Pericardium fibroblast (primary cell): ENCODE measurements at places on chromosomes 6 and 20. TPM values are rescaled to one million over a fixed set of nuclear protein-coding genes. Genes with fewer than 3 reads are reported as not detected.

HLA-DOB gene
- total RNA-seq: 2.2 TPM in 1 of 2 replicates, not detected in the other

KCNG1 gene
- total RNA-seq: 18.7 and 28.1 TPM in 2 replicates

FILIP1 gene
- total RNA-seq: 0.43 and 2.0 TPM in 2 replicates

MARCKS gene
- total RNA-seq: 161 and 169 TPM in 2 replicates

LAMP5 gene
- total RNA-seq: not detected in 2 replicates

CRIP3 gene
- 0.34 and 0.47 TPM in 2 replicates for total RNA-seq

SPTLC3 gene
- 2.1 and 5.0 TPM in 2 replicates for total RNA-seq

SPDEF gene
- total RNA-seq: not detected in 2 replicates

DHX35 gene
- total RNA-seq: 5.6 and 6.7 TPM in 2 replicates

LAMA2 gene
- total RNA-seq: 149 and 154 TPM in 2 replicates

CNBD2 gene
- total RNA-seq: 1.3 and 2.5 TPM in 2 replicates

MYH7B gene
- total RNA-seq: 0.12 TPM in 1 of 2 replicates, not detected in the other

TFAP2D gene
- not detected in 2 replicates for total RNA-seq

TDP2 gene
- total RNA-seq: 12.0 and 13.9 TPM in 2 replicates

CLIC5 gene
- total RNA-seq: under 0.01 and 0.12 TPM in 2 replicates

PACRG gene
- 0.12 TPM in 1 of 2 replicates, not detected in the other for total RNA-seq

NKX2-2 gene
- not detected in 2 replicates for total RNA-seq

RIMS1 gene
- not detected in 2 replicates for total RNA-seq

SLC29A1 gene
- total RNA-seq: 7.9 and 33.3 TPM in 2 replicates

PTCRA gene
- not detected in 2 replicates for total RNA-seq

HECA gene
- 11.9 and 15.9 TPM in 2 replicates for total RNA-seq

EYS gene
- total RNA-seq: not detected in 2 replicates

DDX27 gene
- total RNA-seq: 18.4 and 31.4 TPM in 2 replicates

OPRM1 gene
- total RNA-seq: not detected in 2 replicates

HMGCLL1 gene
- total RNA-seq: not detected in 2 replicates

FAM210B gene
- 52.0 and 57.9 TPM in 2 replicates for total RNA-seq

HLA-DQA2 gene
- total RNA-seq: not detected in 2 replicates

GNAS-AS1 gene
- total RNA-seq: 0.47 TPM in 1 of 2 replicates, not detected in the other

TREM1 gene
- not detected in 2 replicates for total RNA-seq

CDH4 gene
- 0.82 and 2.6 TPM in 2 replicates for total RNA-seq

ZNF311 gene
- 0.26 and 1.8 TPM in 2 replicates for total RNA-seq

DEFB124 gene
- 2.1 TPM in 1 of 2 replicates, not detected in the other for total RNA-seq

FGD2 gene
- not detected in 2 replicates for total RNA-seq

PACSIN1 gene
- total RNA-seq: 0.09 TPM in 1 of 2 replicates, not detected in the other

GLP1R gene
- total RNA-seq: not detected in 2 replicates

RBPJL gene
- total RNA-seq: not detected in 2 replicates

KCNS1 gene
- 1.4 TPM in 2 replicates for total RNA-seq

HLA-DRB5 gene
- total RNA-seq: not detected in 2 replicates

MYCT1 gene
- 0.35 and 3.1 TPM in 2 replicates for total RNA-seq

RBBP8NL gene
- total RNA-seq: not detected in 2 replicates

ADGB gene
- total RNA-seq: not detected in 2 replicates

TPBG gene
- 55.1 and 76.1 TPM in 2 replicates for total RNA-seq

GDAP1L1 gene
- total RNA-seq: not detected in 2 replicates

MATN4 gene
- total RNA-seq: 1.6 TPM in 1 of 2 replicates, not detected in the other

GRIK2 gene
- 2.3 and 3.6 TPM in 2 replicates for total RNA-seq

KCNQ5 gene
- 0.17 and 1.2 TPM in 2 replicates for total RNA-seq

OR2J3 gene
- total RNA-seq: not detected in 2 replicates

HLA-DQB1 gene
- not detected in 2 replicates for total RNA-seq
